Right ventricle myocardium superior (tissue), 1 donor: ENCODE measurements at places on chromosomes 6 and 20. TPM values are rescaled to one million over a fixed set of nuclear protein-coding genes. Genes with fewer than 3 reads are reported as not detected.

MLN gene
- total RNA-seq: not detected

DPPA5 gene
- total RNA-seq: not detected

CDH22 gene
- total RNA-seq: 5.5 TPM

PRRT1 gene
- total RNA-seq: 0.51 TPM

PSORS1C2 gene
- total RNA-seq: not detected

RSPO3 gene
- 0.67 TPM for total RNA-seq

PLCB1 gene
- total RNA-seq: 6.3 TPM

DEFB124 gene
- total RNA-seq: not detected

LPIN3 gene
- 18.6 TPM for total RNA-seq

ADGB gene
- not detected for total RNA-seq

UNC5CL gene
- 0.40 TPM for total RNA-seq

KHDC1L gene
- not detected for total RNA-seq

RAET1E gene
- total RNA-seq: 0.48 TPM

SYCP2 gene
- 0.94 TPM for total RNA-seq

NOX3 gene
- not detected for total RNA-seq

MYMX gene
- 0.56 TPM for total RNA-seq

ADTRP gene
- total RNA-seq: not detected

MUC21 gene
- total RNA-seq: not detected

KCNS1 gene
- total RNA-seq: not detected

TCF21 gene
- total RNA-seq: 4.1 TPM

DSP gene
- total RNA-seq: 350 TPM

FAM162B gene
- 3.7 TPM for total RNA-seq

SNAP91 gene
- total RNA-seq: 2.3 TPM

FGD2 gene
- 5.7 TPM for total RNA-seq

CRYBG1 gene
- total RNA-seq: 1.6 TPM

MEI4 gene
- total RNA-seq: 0.73 TPM

HBS1L gene
- 89.0 TPM for total RNA-seq

CCN5 gene
- total RNA-seq: 15.8 TPM

PRSS35 gene
- total RNA-seq: not detected

SLC17A1 gene
- total RNA-seq: not detected

ZC2HC1B gene
- total RNA-seq: not detected

ANKEF1 gene
- total RNA-seq: 0.73 TPM

KIF25 gene
- 0.35 TPM for total RNA-seq

ADGRF5 gene
- 41.1 TPM for total RNA-seq

TFAP2D gene
- total RNA-seq: not detected

BTN3A1 gene
- total RNA-seq: 9.0 TPM

SLC25A27 gene
- total RNA-seq: 11.7 TPM

RIMS1 gene
- 0.91 TPM for total RNA-seq

MAP7 gene
- 2.1 TPM for total RNA-seq
